ENCODE measurements at places on chromosomes 6 and 20.
A peak's percentile ranks its signal among the peaks of the same experiment; 100 is the strongest.

- no peak for DNase-seq
Measured at GRCh38 chr6:168097221-168097620, 18.2 kb upstream of the FRMD1 start.

GRCh38 chr6:2480267-2480966 lies 235.0 kb upstream of the GMDS start:
- no peak for DNase-seq

DNA sequence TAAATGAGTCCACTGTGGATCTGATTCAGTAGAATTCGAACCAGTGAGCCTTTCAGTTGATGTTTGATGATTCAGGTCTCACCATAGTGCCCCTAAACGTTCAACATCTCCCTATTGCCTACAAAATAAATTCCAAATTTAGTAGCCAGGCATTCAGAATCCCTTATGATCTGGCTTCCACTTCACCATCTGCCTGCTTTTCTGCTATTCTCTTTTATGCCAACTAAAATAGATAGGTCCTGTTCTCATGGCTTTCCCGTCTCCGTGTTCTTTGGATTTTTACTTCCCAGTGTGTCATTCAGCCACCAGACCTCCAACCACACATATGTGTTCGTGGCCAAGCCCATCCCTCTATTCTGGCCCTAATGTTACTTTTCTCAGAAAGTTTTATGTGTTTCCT lies 410.4 kb downstream of the LMBRD1 start:
- no peak for DNase-seq

GRCh38 chr6:36727505-36728021 lies 29.9 kb downstream of the RAB44 start:
- DNase-seq: peak; percentile 59

DNA sequence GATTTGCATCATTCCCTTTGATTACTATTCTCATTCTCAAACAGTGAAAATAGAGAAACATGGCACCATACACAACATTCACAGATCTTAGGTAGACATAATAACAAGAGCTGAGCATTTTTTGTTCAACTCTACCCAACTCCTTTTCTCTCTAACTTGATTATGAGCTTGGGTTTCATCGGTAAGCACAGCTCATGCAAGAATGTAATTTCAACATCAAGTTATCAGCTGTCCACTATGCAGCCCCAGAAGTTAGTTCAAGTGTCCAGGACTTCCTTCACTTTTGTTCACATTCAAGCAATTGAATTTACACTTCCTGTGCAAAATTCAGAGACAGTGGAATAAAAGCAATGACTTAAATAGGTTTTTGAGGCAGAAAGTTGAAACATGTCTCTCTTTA lies 297.7 kb upstream of the SASH1 start:
- DNase-seq: no peak

DNA sequence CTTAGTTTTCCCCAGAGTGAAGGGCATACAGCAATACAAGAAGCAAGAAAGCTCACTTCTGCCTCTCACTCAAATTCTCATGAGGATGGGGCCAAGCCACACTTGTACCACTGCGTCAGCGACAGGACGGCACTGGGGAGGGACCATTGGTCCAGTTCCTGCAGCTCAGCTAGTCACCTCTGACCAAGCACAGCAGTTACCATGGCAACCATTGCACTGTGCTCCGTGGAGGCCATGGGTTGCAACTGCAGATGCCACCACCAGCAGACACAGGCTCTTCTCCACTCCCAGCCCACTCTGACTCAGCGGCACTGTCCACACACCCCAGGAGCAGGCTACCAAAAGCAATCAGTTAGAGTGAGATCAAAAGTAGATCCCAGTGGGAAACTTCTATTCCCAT lies 441.1 kb upstream of the ARID1B start:
- peak; percentile 29 for DNase-seq

DNA sequence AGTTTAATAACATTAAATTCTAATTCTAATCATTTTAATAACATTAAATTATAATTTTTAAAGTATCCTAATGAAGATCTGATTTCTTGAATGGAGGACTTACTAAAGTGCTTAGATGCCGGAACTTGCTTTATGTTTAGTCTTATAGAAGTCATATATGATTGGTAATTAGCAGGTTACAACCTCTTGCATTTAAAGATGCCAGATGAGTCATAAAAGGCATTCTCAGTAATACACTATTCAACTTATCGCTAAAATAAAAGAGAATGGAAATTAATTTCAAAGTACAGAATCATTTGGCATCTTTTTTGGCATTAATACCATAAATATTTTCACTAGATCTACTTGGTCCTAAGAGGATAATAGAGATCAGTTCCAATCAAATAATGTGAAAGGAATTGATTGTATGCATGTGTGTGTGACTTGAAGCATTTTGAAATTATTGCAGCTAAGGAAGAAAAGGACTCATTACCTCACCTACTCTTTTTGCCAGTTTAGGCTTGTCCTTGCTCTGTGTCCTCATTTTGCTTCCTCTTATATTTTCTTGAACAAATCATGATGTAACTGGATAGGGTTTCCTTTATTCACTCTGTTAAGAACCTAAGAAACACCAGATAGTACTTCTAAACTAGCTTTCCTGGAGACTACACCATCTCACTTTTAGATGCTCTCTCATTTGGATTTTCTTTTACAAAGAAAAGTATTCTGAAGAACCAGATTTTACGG lies 2.7 kb downstream of the COL21A1 start:
- DNase-seq: no peak

DNA sequence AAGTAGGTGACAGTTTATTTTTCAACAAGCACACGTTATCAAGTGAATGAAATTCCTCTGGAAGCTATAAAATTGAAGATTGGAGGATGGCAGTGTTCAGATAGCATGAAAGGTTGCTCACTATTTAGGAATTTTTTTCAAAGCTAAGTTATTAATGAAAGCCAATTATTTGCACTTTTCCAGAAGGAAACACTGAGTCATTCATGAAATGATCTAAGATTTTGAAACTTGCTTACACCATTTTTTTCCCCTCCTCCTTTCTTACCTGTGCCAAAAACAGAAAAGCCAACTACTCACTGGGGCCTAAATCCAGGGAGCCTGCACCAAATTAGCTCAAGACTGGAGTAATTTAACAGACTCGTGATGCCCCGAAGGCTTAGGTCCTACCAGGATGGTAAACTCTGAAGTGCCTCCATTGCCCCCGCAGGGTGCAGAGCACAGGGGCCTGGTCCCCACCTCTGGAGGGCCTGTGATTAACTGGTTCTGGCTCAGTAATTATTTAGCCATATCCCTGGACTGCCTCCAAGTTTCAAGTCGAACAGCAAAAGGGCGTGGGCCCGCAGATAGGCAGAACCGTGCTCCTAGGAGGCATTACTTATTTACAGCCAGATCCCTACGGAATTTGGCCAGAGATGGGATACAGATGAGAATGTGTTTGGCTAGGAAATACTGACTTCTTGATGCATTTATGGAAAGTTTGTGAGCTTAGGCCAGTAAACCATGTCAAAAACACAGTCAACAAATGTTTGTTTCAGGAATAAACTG lies 28.0 kb upstream of the ZNF217 start:
- DNase-seq: peak; percentile 99

- peak; percentile 3 for DNase-seq
Measured at GRCh38 chr20:20412750-20413149, 44.8 kb downstream of the INSM1 start.

DNA sequence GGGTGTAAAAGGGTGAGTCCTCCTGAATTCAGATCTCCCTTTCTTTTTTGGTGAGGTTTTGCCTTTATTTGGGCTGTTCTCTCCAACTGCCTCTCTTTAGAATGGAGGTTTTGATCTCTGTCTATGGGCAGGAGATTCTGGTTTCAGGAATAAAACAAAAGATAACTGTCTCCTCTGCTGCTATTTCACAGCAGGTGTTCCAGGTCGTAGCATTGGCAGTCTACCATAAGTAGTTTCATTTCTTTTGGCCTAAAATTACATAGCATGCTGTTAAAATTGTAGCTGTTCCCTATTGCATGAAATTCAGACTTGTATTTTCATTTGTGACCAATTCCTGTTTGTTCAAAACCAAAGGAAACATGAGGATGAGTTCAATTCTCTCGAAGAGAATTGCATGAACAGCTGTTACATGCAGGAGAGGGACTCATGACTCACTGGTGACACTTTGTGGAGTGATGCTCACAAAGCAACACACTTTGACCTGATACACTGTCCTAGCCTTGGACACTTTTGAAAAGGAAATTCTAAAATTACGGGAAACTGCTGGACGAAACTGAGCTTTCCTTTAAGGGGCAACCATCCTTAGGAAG lies 76.8 kb upstream of the SIRPG start:
- peak; percentile 70 for DNase-seq

DNA sequence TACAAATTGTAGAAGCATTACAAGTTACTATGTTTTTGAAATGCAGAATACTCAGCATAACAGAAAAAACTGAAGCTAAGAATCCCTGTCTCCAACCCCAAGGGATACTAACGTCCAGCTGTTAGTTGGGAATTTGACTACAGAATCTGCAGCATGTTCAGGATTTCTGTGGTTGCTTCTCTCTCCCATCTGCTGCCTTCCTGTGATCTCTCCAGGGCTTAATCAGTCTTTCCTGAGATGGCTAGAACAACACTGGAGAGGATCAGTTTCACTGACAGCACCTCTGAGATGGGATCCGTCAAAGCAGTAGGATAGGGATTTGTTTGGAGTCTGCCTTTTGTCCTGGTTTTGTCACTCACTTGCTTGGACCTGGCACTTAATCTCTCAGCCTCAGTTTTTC lies 73.3 kb upstream of the NUP153 start:
- DNase-seq: no peak

DNA sequence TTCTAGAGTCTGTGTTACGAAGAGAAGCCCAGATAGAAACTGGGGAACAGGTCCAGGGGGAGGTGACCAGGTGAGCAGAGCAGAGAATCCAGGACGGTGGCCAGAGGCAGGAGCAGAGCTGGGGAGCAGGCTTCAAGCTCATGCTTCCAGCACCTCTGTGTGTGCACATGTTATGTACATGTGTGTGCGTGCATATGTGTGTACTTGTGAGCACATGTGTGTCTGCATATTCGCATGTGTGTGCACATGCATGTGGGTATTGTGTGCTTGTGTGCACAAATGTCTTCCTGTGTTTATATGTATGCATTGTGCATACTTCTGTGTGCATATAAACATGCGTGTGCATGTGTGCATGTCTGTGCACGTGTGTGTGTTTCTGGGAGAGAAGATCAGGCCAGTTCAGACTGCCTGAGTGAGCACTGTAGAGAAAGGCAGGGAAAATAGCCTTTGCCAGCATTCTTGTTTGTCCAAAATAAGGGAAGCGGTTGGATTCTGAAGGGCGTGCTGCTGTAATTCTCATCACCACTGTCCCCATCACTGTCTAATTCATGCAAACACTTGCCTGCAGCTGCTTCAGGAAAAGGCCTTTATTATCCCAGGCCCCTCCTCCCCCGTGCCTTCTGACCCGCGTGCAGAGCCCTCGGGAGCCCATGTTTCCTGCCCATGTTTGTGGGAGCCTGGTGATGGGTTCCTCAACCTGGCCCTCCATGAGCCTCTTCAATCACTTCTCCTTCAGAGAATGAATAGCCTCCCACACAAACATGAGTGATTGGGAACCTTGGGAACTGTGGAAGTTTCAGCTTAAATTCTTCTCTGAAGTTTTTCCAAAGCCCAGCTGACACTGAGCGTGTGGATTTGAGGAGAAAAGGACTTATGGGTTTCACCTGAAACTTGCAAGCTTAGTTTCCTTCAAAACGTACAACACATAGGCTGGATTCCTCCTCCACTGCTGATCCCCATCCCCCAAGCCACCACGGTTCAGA lies 161.7 kb upstream of the AFDN start:
- DNase-seq: no peak

DNA sequence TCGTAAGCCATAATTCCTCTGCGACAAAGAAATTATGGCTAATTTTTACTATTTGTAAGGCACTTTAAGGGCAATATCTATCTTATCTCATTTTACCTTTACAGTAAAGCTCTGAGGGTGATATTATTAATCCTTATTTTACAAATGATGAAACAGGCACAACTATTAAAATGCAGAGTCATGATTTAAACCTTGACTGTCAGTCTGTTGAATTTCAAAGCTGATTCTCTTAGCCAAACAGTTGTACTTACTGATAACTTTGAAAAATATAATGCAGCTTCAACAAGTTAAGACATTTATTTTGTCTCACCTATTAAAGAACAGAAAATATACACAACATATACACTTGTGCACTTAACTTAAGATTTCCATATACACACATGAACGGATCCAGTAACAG lies 88.2 kb downstream of the SMPDL3A start:
- DNase-seq: no peak

- DNase-seq: no peak
Measured at GRCh38 chr20:48808382-48809034, 19.3 kb downstream of the PREX1 start.

DNA sequence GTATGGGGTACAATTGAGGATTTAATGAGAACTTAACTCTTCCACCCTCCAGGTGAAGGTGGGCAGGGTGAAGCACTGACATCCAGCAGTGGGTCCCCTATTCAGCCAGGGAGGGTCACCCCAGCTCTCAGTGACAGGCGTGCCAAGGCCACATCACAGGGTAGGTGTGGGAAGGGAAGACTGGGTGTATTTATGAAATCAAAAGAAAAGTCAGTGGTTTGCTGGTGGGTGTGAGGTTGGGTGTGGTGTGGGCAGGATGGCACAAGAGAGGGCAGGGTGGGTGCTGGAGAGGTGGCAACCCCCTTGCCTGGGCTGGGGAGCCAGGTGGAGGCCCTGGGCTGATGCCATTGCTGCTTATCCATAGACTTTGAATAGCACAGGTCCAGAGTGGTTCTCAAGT lies 16.6 kb downstream of the SYNDIG1 start:
- DNase-seq: no peak

DNA sequence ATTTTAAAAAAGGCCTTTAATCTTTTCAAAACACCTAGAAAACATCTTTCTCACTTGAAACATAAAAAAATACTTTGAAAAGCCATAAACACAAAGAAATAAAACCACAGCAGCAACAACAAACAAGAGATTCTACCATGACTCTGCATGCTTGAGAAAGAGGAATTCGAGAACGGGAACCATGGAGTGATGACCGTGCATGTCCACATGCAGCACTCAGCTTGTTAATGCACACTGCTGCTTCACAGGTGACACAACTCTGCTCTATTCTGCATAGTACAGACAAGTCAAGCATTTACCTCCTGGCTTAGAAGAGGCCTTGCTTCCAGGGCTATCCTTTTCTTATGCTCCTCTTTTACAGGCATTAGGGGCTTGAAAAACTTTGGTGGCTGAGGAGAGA lies 64.9 kb upstream of the NUP153 start:
- no peak for DNase-seq

- DNase-seq: peak; percentile 5
Measured at GRCh38 chr6:89118931-89119330, 1.1 kb upstream of the SRSF12 start.

- DNase-seq: no peak
Measured at GRCh38 chr20:45758096-45758495, 33.6 kb downstream of the WFDC3 start.

- DNase-seq: no peak
Measured at GRCh38 chr20:36377348-36378326, 71.5 kb downstream of the DLGAP4 start.

Data from M059J (cell line).